ENCODE measurements at places on chromosomes 5 and 9.

DNA sequence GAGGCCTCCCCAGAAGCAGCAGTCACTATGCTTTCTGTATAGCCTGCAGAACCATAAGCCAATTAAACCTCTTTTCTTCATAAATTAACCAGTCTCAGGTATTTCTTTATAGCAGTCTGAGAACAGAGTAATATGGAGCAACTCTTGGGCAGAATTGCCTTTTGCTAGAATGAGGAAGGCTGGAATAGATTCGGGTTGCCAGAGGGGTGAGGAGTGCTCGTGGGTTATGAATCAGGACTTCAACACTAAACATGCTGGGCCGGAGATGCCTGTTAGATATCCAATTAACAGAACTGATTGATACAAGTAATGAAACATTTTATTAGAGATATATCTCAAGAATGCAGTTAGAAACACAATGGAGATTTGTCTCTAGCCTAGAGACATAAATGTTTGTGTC is 140.9 kb upstream of the MAP3K1 start:
- no peak for DNase-seq

GRCh38 chr5:74422671-74423070 is 217.9 kb downstream of the ENC1 start:
- DNase-seq = no peak

- no peak for DNase-seq
Observed at GRCh38 chr5:108196276-108196675, 185.6 kb downstream of the FBXL17 start.

- no peak for DNase-seq
Observed at GRCh38 chr9:76162086-76162730, 232.0 kb downstream of the RFK start.

GRCh38 chr9:116944714-116945534 is 257.8 kb downstream of the TRIM32 start:
- DNase-seq = no peak

DNA sequence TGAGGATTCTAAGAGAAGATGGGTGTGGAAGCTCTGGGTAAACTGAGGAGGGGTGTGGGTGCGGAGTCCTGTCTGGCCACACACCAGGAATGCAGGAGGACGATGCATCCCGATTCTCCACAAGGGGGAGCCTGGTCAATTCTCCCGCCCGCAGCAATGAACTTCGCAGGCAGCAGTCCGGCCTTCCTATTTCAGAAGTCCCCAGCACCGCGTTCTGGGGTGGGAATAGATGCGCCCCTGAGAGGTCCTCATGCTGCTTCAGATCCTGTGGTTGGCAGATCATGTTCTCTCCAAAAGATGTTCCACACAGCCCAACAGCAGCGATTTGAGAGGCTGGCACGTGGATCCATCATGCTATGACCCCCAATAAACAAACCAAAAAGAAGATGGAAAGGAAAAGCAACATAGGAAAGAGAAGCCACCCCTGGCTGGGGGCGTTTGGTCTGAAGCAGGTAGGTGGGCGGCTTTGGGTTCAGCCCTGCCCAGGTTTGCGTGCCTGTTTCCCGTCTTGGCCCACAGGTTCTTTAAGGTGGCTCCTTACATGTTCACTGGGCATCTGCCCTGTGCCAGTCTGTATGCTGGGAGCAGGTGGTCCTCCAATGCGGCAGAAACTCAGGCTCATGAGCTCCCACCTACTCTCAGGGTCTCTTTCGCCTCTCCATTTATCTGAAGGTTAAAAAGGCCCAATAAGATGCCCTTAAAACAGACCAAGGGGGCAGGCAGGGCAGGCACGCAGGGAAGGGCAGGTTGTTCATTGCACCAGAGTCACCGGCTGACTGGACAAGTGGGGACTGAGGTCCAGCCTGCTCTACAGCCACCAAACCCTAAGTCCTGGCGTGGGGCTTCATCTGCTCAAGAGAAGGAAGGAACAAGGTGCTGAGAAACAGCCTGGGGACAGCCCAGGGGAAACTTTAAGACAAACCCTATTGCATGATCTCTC is 171.6 kb downstream of the PAX5 start:
- DNase-seq = no peak

GRCh38 chr5:107604990-107605389 is 65.7 kb downstream of the EFNA5 start:
- no peak for DNase-seq

- DNase-seq = no peak
Observed at GRCh38 chr9:89750117-89750791, 145.4 kb downstream of the GADD45G start.

- no peak for DNase-seq
Observed at GRCh38 chr9:2700909-2701550, 16.3 kb upstream of the KCNV2 start.

- DNase-seq = no peak
Observed at GRCh38 chr5:160105686-160106360, 13.4 kb downstream of the PWWP2A start.

DNA sequence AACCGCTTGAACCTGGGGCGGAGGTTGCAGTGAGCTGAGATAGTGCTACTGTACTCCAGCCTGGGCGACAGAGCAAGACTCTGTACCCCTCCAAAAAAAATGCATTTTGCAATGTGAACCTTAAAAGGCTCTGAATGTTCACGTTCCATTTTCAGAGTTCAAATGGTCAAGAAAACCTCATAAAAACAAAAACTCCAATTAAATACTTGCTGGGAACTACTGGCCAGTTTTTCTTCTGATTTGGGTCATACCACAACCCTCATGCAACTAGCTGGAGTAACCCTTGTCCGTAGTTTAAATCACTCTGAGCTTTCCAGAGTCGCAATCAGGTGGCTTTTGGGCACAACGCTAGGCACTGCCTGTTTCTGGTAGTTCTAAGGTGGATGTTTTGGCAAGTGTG is 2.3 kb upstream of the OTULINL start:
- no peak for DNase-seq

DNA sequence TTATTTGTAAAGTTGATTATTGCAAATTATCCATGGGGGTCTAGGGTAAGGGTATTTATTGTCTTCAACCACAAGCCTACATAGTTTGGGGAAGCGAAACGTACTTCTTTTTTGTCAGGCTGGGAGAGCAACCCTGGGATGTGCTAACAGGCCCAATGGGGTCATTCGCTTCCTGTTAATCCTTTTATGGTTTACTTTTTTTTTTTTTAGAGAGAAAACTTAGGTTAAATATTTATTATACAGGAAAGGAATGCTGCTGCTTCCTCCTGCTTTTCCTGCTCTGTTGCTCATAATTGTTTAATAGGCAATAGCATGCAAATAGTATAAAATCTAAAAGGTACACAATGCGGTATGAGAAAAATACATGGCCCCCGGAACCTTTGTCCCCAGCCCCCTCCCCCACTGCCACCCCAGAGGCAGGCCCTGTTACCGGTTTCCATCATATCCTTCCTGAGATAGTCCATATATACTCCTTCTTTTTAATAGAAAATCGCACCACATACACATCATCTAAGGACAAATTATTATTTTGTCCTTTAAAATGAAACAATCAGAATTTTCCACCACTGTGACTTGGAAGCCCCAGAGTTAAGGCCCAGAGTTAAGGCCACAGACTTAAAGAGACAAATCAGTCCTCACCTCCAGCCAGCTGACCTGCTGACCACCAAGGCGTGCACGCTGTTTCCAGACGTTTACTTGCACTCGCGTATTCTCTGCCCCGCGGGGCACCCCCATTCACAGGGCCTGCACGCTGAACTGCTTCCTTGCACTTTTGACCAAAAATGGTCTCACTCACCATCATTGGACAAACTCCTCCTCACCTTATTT is 83.9 kb downstream of the NDFIP1 start:
- DNase-seq = no peak

GRCh38 chr5:62653001-62653863 is 74.6 kb downstream of the LRRC70 start:
- no peak for DNase-seq

- no peak for DNase-seq
Observed at GRCh38 chr9:120928015-120928482, 1.5 kb upstream of the TRAF1 start.

DNA sequence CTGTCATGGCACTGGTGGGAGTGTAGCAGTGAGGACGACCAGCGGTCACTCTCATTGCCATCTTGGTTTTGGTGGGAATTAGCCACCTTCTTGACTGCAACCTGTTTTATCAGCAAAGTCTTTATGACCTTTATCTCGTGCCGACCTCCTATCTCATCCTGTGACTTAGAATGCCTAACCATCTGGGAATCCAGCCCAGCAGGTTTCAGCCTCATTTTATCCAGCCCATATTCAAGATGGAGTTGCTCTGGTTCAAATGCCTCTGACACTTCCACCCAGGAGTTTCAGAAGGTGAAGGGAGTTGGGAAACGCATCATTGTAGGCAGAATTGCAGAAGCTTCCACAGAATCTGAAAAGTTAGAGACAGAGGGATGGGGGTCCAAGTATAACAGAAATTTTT is 35.4 kb downstream of the SHC3 start:
- no peak for DNase-seq

DNA sequence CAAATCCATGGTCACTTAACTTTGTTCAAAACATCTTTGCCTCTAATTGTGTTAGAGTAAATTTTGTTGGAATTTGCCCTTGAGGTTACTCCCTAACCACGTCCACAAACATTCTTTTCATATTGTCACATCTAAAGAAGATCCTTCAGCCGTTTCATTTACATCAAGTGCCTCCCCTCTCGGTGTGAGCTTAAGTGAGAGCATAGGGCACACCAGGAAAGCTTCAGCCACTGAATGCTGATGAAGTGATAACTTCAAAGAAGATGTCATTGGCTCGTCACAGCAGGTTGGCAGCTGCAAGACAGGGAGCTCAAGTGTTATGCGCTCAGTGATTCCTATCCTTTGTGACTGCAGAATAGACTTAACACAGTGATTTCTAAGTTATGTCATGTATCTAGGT is 49.6 kb upstream of the ADAMTS19 start:
- DNase-seq = no peak

DNA sequence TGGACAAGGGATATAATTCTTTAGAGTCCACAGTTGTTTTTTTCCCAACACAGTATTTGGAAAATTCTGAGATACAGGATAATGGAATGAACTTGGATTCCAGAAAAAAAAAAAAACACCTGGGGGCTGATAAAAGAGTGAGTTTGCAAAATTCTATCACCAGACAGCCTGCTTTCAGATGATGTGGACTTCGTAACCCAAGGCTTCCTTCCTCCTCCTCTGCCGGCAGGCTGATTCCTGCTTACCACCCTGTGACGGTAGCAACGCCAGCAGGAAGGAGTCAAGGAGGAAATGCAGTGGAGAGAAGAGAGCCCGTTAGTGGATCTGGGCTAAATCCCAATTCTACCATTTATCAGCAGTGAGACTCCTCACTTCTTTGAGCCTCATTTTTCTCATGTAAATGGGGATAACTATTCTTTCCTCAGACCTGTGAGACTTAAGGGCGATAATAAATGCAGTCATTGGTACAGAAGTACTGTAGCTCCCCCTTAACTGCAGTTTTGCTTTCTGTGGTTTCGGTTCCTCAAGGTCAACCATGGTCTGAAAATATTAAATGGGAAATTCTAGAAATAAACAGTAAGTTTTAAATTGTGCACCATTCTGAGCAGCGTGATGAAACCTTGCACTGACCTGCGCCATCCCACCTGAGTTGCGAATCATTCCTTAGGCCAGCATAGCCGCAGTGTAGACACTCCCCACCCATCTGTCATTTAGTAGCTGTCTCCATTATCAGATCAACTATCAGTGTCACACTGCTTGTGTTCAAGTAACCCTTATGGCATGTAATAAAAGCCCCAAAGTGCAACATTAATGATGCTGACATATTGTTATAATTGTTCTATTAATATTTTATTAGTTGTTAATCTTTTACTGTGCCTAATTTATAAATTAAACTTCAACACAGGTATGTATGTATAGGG is 71.4 kb downstream of the DCP2 start:
- no peak for DNase-seq

GRCh38 chr9:127837346-127837745 is 17.1 kb downstream of the ENG start:
- no peak for DNase-seq

GRCh38 chr5:97009921-97010320 is 74.0 kb downstream of the LNPEP start:
- no peak for DNase-seq

- DNase-seq = no peak
Observed at GRCh38 chr5:79227484-79228025, 8.4 kb upstream of the JMY start.

DNA sequence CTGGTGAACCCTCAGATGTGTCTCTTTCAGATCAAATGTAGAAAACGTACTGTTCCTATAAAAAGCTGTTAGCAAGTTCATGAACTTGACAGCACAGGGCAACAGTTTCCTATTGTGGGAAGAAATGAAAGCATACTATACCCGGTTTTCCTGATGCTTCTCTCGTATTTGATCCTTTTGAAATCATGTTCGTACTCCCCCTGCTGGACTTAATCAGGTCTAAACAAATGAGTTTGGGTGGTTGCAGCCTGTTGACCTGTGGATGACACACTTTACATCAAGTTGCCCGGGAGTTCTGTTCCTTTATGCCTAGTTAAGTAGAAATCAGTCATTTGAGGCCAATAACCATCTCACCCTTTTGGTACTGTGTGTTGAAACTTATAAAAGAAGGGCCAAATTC is 1992.3 kb downstream of the MAT2B start:
- no peak for DNase-seq

DNA sequence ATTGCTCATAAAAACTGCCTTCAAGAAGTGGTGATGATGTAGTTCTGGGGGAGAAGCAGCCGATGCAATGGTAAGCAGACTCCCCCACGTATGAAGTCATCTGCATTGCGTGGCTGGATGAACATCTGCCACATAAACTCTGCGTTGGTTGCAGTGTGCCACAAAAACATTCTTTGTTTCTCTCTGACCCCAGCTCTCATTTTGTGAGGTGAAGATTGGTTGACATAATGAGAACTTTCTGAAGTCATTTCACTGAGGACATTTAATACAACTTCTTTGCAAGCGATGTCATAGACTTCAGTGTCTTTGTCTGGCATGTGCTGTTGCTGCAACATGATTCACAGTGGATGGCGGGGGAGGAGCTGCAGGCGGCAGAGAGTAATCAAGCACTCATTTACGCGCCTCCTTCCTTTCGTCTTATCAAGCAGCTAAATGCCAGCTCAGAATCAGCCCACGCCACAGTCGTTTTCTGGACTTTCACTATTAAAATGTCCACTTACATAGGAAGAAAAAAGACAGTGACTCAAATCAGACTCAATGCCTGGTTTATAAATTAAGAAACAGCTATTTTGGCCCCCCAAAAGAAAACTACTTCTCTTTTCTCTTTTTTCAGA is 91.5 kb upstream of the NFIL3 start:
- DNase-seq = no peak

DNA sequence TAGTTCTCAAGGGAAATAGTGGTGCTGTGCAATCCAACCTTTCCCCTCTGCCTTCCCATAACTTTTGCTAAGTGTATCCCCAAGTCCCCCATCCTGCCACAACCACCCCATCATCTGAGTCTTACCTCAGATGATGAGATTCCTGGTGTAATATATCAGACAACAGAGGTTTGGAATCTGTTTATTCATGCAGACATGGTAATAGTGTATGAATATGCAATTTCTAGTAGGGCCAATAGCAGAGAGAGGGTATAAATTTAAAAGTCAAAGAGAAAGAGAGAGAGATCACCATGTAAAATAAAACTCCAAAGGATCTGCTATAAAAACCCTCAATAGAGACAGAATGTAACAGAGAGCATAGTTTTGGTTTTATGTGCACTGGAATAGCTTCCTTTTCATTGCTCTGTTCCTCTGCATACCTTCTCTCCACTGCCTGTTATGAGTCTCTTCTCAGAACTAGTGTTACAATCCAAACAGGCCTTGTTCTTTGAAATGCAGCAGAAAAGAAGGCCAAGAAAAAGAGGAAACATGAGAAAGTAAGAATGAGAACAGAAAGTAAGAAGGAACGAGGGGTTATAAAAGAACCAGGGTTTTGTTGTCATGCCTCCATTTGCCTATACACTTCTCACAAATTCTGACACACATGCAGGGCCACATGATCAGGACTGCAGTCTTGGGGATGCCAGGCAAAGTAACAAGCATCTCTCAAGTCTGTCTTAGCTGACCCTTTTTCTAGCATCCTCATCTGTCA is 278.0 kb downstream of the CETN3 start:
- DNase-seq = no peak
